ENCODE measurements at places on chromosomes 4 and X.
A peak's percentile ranks its signal among the peaks of the same experiment; 100 is the strongest.

DNA sequence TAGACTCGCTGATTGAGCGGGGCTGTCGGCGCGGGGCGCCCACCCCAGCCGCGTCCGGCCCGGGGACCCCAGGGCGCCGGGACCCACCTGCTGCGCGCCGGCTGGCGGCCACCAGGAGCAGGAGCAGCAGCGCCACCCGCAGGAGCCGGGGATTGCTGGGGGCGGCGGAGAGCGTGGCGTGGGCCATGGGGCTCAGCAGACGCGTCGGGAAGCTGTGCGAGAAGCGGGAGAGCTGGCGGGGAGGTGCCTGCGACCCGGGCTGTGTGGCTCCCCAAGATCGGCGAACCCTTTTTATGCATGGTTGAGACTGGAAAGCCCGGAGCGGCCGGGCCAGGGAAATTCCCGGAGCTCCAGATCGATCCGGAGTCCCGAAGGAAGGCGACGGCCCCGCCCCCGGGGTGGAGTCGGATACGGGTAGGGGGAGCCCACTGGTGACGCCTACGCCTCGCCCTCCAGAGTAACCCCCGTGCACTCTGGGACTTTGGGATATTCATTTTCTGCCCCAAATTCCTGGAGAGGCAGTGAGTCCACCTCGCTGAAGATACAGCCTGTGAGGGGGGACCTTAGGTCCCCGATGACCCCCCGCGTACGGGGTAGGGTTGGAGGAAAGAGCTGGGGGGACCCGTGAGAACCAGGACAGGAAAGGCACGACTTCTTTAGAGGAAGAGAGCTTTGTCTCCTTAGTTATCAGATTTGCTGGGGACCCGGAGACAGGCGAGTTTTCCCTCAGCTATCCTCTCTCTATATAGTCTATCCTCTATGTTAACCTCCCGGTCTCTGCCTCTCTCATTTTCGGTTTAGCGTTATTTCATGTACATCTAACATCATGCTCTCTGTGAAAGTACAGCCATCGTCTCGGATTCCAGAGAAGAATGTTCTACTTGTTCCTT lies at the start of gene CXCL3:
TSS of gene CXCL3 (minus strand) at position 265 of the 890 bp plus-strand sequence. CDS start at position 187, 78 bp downstream.
- no peak for DNase-seq

DNA sequence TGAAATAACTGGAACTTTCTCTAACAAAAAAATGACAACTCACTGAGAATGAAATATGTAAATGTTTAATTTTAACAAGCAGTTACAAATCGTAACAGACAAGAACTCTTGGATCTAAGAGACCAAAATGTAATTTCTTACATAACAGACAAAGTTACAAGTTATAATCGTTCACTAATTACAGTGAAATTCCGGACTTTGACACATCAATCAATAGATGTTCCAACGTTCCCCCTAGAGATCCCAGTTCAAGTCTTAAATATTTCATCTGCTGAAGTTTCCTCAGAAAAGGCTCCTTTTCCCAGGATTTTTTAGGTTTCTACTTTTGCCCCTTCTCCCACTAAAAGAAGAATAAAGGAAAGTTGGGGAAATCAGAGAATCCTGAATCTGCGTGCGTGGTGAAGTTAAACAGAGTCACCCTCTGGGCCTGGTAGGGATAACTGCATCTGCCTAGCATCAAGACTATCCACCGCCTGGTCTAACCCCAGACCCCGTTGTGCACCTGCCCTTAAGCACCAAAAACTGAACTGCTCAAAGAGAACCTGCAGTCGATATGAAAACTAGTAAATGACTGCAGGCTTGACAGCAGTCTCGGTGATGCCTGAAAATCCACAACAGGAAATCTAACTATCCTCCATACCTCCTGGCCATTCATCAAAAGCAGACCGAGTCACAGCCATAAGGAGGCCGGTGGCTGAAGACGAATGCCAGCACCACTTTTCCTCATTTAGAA lies 2.3 kb downstream of the IRF2 start:
- DNase-seq, result peak; percentile 33

GRCh38 chr4:46441136-46441859 lies 51.4 kb upstream of the GABRA2 start:
- DNase-seq, result no peak

DNA sequence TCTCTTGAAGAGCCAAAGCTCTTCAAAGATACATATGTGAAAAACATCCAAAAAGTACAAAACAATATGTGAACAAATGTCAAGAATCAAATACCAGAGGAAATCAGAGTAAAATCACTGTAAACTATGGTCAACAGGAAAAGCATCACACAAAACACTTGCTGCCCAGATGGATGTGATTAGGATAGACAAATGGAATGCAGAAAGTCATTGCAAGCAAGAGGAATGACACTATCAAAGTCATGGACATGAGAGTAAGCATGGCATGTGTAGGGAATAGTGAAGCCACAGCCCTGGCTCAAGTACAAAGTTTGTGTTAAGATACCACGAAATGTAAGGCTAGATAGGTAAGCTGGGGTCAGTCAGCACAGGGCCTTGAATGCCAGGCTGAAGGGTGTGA lies 37.7 kb downstream of the CLDN2 start:
- no peak for DNase-seq

DNA sequence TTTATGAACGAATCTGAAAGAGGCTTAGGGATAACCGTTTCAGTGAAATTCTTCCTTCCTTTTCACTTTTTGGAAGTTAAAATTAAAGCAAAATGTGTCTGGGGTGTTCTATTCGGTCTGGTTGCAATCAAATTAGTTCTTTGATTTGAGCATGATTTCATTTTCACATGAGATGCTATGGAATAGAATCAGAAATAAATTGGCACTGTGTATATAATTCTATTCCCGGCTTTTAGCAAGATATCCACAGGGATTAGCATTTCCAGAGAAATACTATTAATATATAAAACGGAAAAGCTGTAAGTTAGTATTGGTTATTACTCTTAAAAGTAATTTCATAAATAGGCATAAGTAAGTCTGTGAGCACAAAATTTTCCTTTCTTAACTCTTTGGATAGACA lies 1676.8 kb upstream of the PCDH7 start:
- DNase-seq, result no peak

All from NK-92 treated with Interleukin-12 subunit alpha and Interleukin-12 subunit beta, amount 100 ng/mL, for 24 hours (cell line).